ENCODE measurements at places on chromosomes 16 and 17.

GRCh38 chr17:17626151-17626805, 34.8 kb upstream of the PEMT start:
- DNase-seq, result no peak

DNA sequence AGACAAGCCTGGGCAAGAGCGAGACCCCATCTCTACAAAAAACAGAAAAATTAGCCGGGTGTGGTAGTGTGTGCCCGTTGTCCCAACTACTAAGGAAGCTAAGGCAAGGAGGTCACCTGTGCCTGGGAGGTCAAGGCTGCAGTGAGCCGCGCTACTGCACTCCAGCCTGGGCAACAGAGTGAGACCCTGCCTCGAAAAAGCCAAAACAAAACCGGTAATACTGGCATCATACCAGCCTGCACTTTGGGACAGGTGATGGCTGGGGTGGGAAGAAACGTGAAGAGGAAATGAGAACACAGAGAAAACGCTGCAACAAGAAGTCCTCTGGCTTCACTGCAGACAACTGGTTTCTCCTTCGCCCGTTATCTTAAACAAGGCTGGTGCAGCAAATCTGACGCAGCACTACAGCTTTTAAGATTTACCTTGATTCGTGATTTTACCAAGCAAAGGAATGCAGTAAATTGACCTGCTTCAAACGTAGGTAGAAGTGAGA, 725 bp upstream of the CASC3 start:
- no peak for DNase-seq

GRCh38 chr16:84357191-84357651, 11.1 kb upstream of the ATP2C2 start:
- DNase-seq, result peak; percentile 96

DNA sequence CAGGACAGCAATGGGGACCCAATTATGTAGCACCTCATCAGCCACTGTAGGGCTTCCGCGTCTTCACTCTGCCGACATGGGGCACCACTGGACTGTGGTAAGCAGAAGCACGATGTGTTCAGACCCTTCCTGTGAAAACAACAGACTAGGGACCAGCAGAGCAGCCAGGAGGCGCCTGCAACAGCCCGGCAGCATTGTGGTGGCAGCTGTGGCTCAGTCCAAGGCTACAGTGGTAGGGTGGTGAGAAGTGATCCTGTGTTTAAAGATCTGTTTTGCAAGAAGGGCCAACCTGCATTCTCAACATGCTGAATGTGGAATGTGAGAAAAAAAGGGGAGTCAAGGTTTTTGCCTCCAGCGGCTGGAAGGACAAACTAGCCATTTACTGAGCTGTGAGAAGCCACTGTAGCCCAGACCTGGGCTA, 80.8 kb downstream of the GAS7 start:
- DNase-seq, result peak; percentile 93

GRCh38 chr17:13036751-13037150, 18.9 kb upstream of the ELAC2 start:
- no peak for DNase-seq

DNA sequence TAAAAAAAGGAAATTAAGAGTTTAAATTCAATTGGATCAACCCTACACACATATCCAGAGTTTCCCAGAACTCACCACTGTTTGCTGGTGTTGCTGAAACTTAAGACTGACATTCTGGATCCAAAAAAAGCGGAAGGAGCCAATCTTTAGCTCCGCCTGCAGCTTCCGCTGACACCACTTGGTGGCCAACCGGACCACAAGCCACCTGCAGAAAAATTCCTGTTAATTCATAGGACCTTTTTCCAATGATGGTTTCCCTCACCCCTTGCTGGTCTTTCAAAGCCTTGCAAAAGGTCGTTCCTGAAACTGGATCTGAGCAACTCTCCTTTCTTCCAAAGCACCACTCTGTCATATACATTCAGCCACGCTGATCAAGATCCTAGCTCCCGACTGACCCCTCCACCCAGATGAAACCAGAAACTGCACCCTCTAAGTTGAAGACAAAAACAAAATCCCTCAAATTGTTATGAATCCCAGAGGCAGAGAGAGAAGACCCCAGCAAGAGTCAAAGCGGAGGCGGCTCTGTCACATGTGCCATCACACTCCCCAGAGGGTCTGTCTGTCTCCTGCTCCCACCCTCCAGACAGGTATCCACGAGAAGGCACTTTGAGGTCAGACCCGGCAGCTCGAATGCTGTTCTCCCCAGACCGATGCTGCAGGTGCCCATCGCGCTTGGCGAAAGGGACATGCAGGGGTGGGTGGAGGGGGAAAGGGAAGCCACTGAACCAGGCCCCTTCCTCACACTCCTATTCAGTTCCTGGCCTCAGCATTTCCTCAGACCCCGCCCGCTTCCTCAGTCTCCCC, 773 bp downstream of the BLTP2 start:
- DNase-seq, result peak; percentile 88

DNA sequence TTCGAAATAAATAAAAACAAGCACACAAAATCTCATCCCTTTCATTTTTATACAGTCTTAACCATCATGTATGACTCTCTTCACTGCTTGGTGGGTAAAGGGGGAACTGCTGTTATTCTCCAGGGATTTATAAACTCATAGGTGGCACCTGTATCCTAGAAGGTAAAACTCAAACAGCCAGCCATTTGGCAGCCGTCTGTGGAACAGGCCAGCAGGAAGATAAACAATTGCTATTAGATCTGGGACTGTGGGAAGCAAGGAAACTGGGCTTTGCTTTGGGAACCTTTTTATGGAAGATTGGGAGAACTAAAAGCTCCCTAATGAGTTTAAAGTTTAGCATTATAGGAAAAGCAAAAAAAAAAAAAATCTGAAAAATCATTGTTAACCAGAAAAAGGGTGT, 126.0 kb downstream of the TANGO6 start:
- no peak for DNase-seq

DNA sequence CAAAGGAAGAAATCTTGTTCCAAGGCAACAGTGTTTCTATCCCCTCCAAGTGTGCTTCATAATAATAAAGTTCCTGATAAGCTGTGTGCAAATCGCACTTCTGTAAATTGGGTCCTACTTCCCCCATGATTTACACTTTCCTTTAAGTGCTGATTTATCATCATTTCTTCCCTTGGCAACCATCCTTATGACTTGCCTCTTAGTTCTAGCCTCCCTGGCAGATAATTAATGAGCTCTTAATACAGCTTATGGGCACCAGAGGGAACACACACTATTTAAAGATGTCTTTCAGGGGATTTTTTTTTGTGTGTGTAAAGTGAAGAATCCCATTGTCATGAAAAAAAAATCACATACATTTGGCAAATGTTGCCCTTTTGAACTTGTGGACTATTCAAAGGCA, 101.6 kb upstream of the MPHOSPH6 start:
- DNase-seq, result peak; percentile 4

DNA sequence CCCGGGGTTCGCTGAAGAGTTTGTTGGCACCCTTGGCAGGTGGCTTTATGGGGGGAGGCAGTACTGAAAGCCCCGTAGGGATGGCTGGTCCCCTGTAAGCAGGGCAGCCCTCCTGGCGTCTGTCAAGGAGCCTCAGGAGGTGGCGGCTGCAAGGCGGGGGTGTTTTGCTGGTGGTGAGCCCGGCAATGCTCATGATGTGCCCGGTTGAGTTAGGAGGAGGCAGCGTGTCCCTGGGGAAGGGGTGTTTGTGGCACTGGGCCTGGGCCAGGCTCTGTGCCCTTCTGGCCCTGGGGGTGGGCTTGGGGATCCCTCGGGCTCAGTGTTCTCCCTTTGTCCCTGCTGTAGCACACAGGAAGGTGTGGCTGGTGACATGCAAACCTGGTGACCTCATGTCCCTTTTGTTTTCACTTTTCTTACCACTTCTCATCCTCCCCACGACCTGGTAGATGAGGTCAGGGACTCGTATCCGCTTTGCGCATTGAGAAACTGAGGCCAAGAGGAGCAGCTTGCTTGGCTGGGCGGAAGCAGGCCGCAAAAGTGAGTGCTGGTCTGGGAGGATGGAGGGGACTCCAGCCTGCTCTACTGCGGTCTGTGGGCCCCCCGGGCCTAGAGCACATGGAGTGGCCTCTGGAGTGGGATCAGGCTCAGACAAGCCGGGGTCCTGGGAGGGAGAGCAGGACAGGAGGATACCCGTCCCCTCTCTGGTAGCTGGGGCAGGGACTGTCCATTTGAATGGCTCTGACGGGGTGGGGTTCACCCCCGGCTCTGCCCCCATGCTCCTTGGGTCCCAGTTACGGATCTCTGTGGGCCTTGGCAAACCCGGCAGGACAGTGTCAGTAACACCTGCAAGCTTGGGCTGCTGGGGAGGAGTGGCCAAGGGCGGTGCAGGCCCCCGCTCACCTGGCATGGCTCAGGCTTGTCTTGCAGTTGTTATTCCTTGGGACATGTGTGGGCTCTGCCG, 2.2 kb downstream of the SNN start:
- no peak for DNase-seq

GRCh38 chr17:82013341-82013740, 9.3 kb downstream of the CENPX start:
- DNase-seq, result no peak

DNA sequence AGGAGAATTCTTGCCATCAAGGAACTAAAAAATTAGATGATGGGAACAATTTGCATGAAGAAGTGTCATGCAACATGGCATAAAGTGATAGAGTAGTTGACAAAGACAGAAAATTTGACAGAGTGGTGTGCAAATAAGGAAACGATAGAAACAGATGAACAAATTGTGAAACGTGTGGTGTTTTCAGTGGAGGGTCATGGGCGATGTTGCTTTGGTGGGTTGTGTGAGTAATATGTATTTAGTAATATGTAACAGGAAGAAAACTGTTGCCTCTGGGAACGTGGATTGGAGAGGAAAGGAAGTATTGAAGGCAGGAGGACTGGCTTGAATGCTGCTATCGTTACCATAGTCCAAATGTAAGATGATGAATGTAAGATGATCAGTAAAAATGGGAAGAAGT, 3.6 kb downstream of the COX10 start:
- peak; percentile 87 for DNase-seq

DNA sequence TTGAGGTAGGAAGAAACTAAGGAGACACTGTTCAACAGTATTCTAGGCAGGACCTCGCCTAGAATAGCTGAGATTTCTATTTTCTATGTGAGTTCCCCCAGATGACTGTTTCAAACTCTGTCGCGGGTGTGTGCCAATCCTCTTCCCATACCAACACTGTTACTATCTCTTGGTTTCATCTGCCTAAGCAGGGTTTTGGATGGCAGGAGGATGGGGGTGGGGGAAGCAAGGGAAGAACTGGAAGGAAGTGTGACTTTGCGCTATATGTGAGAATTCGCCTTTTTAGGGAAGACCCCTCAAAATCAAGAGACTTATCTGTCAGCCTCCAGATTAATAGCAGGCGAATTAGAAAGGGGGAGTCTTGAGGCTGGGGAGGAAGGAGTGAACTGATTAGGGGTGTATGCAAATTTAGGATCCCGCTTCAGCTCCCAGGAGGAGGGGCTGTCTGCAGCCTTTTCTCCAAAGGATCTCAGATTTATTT, 521 bp upstream of the G6PC3 start:
- peak; percentile 37 for DNase-seq

GRCh38 chr17:67365738-67366192, 612 bp downstream of the PSMD12 start:
- peak; percentile 53 for DNase-seq

- DNase-seq, result peak; percentile 57
These were observed at the start of gene CFAP52 for GRCh38 chr17:9576521-9577372. TSS of gene CFAP52 (plus strand) at chr17:9576642. CDS start at chr17:9576696, 54 bp downstream.
